Glomerular endothelial cell (primary cell): ENCODE measurements at places on chromosomes 5 and 9. TPM values are rescaled to one million over a fixed set of nuclear protein-coding genes. Genes with fewer than 3 reads are reported as not detected.

Gene CDC20B
- total RNA-seq, result 0.23 TPM in 1 of 2 replicates, not detected in the other

Gene GPR150
- total RNA-seq, result 0.10 and 0.82 TPM in 2 replicates

Gene MOB3B
- 0.05 and 0.47 TPM in 2 replicates for total RNA-seq

Gene TMC1
- total RNA-seq, result 0.23 and 0.82 TPM in 2 replicates

Gene DEPDC1B
- total RNA-seq, result 1.0 and 3.4 TPM in 2 replicates

Gene C5orf52
- total RNA-seq, result not detected in 2 replicates

Gene CEP72
- total RNA-seq, result 3.3 and 4.2 TPM in 2 replicates

Gene HRH2
- total RNA-seq, result 0.06 TPM in 1 of 2 replicates, not detected in the other

Gene POLR1E
- 12.3 and 14.8 TPM in 2 replicates for total RNA-seq

Gene PCDHB13
- 1.8 and 3.0 TPM in 2 replicates for total RNA-seq

Gene FBLL1
- total RNA-seq, result 0.39 and 1.8 TPM in 2 replicates

Gene TERT
- not detected in 2 replicates for total RNA-seq

Gene SYK
- 1.3 and 2.8 TPM in 2 replicates for total RNA-seq

Gene FOXI1
- not detected in 2 replicates for total RNA-seq

Gene PDCD1LG2
- total RNA-seq, result 20.4 and 27.0 TPM in 2 replicates

Gene CCDC192
- not detected in 2 replicates for total RNA-seq

Gene ADAMTS12
- total RNA-seq, result 4.3 and 10.9 TPM in 2 replicates

Gene GMCL2
- not detected in 2 replicates for total RNA-seq

Gene GCNT4
- 0.39 and 0.41 TPM in 2 replicates for total RNA-seq

Gene TOR4A
- total RNA-seq, result 59.7 and 81.4 TPM in 2 replicates

Gene SV2C
- total RNA-seq, result not detected in 2 replicates

Gene SPINK6
- total RNA-seq, result not detected in 2 replicates

Gene C9orf50
- not detected in 2 replicates for total RNA-seq

Gene OR1J2
- total RNA-seq, result not detected in 2 replicates

Gene SLC34A1
- total RNA-seq, result not detected in 2 replicates

Gene LCN1
- total RNA-seq, result not detected in 2 replicates

Gene SPATA31C1
- total RNA-seq, result not detected in 2 replicates

Gene CACFD1
- total RNA-seq, result 8.3 and 12.3 TPM in 2 replicates

Gene SVEP1
- 0.05 and 0.06 TPM in 2 replicates for total RNA-seq

Gene SKIC3
- 78.6 and 79.1 TPM in 2 replicates for total RNA-seq

Gene C6
- 0.05 TPM in 1 of 2 replicates, not detected in the other for total RNA-seq

Gene TRPM6
- 0.12 and 0.19 TPM in 2 replicates for total RNA-seq

Gene PCDHA1
- total RNA-seq, result 0.06 TPM in 1 of 2 replicates, not detected in the other

Gene DIRAS2
- 0.18 and 3.8 TPM in 2 replicates for total RNA-seq

Gene MSMP
- total RNA-seq, result 1.6 and 7.9 TPM in 2 replicates

Gene SDHA
- 99.9 and 106 TPM in 2 replicates for total RNA-seq

Gene NTNG2
- total RNA-seq, result 0.58 and 0.63 TPM in 2 replicates
